CD4-positive, alpha-beta T cell treated with Interleukin-6 for 4 hours (primary cell): ENCODE measurements at places on chromosomes 4 and X.

GRCh38 chr4:113116414-113117357 lies 67.2 kb downstream of the ANK2 start:
- DNase-seq, result no peak

- DNase-seq, result no peak
Measured at GRCh38 chr4:8284391-8284790, 14.8 kb downstream of the HTRA3 start.

DNA sequence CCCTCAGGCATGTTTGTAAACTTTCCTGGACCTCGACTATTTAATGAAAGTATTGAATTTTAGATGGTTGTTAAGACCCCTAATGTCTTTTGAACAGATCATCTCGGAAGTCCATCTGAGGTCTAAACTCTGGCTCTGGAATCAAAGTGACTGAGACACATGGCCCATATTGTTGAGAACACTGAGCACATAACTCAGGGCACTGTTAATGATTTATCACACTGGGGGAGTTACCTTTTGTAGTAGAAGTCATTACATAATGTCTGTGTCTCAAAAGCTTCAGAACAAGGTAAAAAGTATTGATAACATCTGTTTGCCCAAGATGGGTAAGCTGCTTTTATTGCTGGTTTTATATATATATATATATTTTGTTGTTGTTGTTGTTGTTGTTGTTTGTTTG lies 103.4 kb upstream of the HS3ST1 start:
- no peak for DNase-seq

DNA sequence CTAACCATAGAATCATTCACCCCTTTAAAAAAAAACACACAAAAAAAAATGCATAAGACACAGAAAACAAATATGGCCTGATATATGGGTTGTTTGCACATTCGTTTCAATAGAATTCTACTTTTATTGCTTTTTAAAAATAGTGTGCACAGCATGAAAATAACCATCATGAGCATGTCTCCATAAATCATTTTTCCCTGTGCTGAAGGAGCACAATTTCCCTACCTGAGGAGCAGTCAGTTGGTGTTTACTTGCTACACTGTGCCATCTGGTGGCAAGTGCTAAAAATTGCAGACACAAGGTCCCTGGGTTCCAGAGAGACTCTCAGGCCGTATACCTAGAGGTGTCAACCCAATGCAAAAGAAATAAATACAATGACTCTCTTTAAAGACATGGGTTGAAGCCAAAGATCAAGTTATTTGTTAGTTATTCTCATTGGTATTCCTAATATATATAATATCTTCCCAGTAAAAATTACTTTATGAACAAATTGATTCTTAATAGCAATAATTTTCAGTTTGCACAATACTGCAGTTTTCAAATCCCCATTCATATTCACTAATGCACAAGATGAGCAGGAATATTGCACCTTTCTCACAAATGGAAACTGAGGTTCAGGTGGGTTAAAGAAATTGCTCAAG lies 551.4 kb downstream of the IQCM start:
- no peak for DNase-seq

DNA sequence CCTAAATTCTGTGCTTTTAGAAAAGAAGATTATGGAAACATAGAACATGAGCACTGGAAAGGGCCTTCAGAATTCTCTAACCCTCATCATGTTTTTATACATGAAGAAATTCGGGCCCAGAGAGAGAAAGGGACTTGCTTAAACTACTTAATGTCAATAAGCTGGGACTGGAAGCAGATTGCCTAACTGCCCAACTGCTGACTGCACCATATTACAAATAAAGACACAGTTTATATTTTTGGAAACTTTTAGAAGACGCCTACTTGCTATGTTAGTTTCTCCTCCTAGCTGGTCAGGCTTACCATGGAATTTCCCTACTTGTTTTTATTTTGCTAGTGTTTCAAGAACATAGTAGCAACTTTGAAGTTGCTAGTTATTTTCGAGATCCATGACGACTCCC lies 47.1 kb downstream of the SLC9A6 start:
- DNase-seq, result no peak

DNA sequence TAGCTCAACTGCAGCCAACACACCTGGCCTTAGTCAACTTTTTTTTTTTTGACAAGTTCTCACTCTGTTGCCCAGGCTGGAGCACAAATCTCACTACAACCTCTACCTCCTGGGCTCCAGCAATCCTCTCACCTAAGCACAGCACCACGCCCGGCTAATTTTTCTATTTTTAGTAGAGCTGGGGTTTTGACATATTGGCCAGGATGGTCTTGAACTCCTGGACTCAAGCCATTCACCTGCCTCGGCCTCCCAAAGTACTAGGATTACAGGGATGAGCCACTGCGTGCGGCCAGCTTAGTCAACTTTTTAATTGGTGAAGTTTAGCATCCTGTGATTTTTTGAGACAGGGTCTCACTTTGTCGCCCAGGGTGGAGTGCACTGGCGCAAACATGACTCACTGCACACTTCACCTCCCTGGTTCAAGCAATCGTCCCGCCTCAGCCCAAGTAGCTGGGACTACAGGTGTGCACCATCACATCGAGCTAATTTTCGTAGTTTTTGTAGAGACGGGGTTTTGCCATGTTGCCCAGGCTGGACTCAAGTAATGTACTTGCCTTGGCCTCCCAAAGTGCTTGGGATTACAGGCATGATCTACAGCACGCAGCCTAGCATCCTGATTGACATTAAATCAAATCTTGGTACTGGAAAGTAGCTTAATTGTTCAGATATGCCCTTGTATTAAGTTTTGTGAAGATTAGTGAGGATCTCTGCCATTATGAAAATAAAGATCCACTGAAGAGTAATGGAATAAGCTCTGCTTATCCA lies 8.3 kb downstream of the HNRNPDL start:
- no peak for DNase-seq

GRCh38 chr4:100795581-100795980 lies 277.8 kb upstream of the EMCN start:
- DNase-seq, result no peak

- DNase-seq, result no peak
Measured at GRCh38 chr4:65302145-65302544, 368.1 kb downstream of the EPHA5 start.

DNA sequence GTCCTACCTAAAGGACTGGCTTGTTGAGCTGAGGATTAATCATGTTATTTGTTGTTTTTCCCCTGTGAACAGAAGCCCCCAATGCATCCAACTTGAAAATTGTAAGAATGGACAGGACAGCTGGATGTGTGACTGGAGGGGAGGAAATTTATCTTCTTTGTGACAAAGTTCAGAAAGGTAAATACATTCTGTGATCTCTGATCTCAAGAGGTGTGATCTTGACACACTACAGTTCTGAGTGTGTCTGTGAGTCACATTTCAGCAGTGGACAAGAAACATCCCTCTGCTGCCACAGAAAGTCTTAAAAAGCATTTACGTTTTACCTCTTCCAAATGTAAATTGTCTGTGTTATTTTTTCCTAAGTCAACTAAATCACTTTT lies 79.3 kb downstream of the NFKB1 start:
- DNase-seq, result no peak

- no peak for DNase-seq
Measured at GRCh38 chr4:87257523-87257922, 37.1 kb upstream of the KLHL8 start.

DNA sequence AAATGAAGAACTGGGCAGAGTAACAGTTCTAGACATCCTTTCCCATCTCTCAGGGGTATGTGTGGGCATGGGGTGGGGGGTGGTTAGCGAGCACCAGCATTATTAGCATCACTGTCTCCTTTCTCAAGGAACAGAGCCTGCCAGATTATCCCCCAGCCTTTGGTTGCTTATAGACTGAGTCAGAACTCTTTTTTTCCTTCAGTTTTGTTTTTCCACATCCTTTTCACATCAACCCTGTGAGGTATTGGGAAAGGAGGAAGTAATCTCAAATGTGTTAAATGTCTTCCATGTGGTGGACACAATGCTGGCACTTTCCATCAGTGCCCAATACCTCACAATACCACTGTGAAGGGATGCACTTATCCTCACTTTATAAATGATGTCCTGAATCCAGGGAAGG lies 3.1 kb upstream of the FGF16 start:
- DNase-seq, result no peak

DNA sequence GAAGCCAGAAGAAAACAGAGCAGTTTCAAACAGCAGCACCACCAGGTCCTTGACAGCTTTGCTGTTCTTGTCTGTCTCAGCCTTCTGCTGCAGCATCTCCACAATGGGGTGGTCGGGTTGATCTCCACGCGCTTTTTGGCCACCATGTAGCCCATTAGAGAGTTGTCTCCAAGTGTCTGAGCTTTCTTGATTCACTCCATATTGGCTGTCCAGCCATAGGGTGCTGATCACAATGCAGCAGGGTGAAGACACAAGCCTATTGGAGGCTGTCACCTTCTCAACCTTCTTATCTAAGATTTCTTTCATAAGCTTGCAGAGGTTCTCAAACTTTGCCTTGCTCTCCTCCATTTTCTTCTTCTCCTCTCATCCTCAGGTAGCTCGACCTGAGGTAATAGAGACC lies 175.4 kb upstream of the S100G start:
- no peak for DNase-seq

GRCh38 chr4:83334425-83335241 lies at the start of gene HPSE:
Gene HPSE (minus strand): TSS chr4:83334848. CDS start chr4:83334782, 66 bp downstream.
- peak; percentile 82 for DNase-seq

- DNase-seq, result no peak
Measured at GRCh38 chr4:78560296-78560963, 8.9 kb downstream of the ANXA3 start.

- DNase-seq, result no peak
Measured at GRCh38 chr4:57591073-57591472, 480.9 kb upstream of the IGFBP7 start.

DNA sequence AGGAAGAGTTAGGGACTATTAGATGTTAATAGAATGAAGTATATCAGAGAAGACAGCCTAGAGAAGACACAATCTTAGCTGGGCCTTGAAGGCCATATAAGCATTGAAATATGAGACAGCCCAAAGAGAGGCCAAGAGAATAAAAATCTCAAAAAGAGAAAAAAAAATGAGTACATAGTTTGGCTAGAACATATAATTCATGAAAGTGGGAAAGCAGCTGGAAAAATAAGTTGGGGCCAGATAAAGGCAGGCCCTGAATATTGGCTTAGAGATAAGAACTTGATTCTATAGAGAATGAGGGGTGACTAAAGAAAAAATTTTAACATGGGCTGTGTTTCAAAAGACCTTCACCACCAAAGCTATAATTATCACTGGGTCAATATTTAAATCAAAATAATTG lies 7.4 kb upstream of the UTP3 start:
- no peak for DNase-seq

- DNase-seq, result no peak
Measured at GRCh38 chr4:102036619-102037376, 246.3 kb downstream of the BANK1 start.

DNA sequence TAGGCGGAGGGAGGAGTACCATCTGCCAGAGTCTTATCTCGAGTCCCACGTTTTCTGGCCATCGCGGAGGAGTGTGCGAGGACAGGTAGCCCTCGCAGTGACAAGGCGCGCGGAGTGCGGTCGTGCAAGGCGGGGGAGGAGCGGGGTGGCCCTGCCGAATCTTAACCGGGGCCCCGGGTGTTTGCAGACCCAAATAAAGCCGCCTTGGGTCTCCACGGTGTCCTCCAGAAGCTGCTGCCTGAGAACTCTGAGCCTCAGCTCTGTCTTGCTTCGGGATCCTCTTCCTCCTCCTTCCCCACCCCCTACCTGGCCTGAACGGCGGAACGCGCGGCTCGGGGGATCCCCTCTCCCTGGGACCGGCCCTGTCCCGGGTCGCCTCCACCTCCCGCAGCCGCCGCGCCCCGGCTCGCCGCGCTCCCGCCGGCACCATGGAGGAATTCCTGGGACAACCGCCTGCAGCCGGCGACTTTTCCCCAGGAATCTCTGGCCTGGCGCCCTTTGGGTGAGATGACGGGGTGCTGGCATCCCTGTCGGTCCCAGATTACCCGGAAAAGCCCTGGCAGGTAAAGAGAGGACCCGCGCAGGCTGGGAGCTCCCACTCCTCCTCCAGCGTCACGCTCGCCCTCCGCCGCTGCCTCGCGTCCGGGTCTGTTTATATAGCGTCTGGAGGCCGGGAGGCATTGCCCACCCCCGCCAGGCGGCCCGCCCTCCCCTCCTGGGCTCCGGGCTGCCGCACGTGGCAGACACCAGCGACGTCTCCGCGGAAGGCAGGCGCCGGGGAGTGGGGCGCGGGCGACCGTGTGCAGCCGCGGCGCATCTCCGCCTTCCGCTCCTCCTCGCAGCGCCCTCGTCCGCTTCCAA lies at the start of gene GALNTL6:
Gene GALNTL6, plus strand, starts transcription at position 740 of the 861 bp plus-strand sequence.
- DNase-seq, result no peak

- DNase-seq, result no peak
Measured at GRCh38 chr4:90226734-90227133, 99.5 kb downstream of the CCSER1 start.

DNA sequence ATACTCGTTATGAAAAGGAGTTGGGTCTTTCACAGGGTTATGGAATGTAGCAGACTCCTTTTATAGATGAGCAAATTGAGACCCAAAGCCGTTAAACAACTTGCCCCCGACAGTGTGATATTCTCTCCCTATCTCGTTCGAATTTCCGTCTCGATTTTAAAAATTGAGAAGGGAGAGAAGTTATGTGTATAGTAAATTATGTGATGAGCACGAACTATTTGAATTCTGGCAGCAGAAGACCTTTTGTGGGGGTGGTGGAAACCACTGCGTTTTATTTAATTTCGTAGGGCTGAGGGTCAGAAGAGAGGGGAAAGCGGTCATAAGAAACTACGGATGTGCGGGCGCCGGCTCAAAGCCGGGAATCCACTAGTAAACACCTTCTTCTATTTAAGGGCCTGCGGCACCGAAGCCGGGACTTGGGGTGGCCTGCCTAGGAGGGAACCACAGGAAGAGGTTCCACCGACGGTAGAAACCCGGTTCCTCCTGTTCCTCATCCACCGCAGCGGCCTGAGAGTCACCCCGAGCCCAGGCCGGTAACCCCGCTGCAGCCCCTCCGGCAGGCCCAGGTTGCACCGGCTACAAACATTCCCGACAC lies 1.5 kb upstream of the DDX3X start:
- peak; percentile 54 for DNase-seq

GRCh38 chr4:139282065-139282720 lies 2.2 kb upstream of the MGARP start:
- DNase-seq, result no peak

- DNase-seq, result no peak
Measured at GRCh38 chr4:79476196-79476595, 68.2 kb upstream of the GK2 start.

GRCh38 chr4:83716874-83717273 lies 181.0 kb downstream of the GPAT3 start:
- DNase-seq, result no peak

- DNase-seq, result no peak
Measured at GRCh38 chrX:155334486-155335336, at the start of gene CLIC2. Gene CLIC2 (minus strand): TSS chrX:155334614. CDS start chrX:155334427, 187 bp downstream.

DNA sequence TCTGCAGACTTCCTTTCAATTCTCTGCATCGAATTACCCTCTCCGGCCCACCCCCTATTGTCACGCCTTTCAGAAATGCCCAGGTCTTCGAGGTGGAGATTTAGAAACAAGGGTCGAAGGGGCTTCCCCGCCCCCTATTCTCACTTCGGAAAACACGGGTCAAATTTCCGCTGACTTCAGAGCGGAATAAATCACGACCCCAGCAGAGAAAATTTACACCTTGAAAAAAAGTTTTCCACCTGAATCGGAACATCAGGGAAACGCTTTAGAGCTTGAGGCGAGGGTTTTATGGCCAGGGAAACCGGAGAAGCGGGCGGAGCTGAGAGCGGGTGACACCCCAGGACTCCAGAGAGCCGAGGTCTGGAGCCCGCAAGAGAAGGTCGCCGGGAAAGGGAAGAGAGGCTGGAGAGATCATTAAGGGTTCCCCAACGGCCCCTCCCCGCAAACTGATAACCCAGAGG lies 1.6 kb downstream of the SHISA3 start:
- no peak for DNase-seq
